ENCODE measurements at places on chromosomes 11 and 22.

GRCh38 chr11:119666463-119667131 is 62.4 kb downstream of the NECTIN1 start:
- peak; percentile 25 for DNase-seq

GRCh38 chr11:34558673-34559072 is 45.1 kb upstream of the ELF5 start:
- DNase-seq: no peak

- DNase-seq: no peak
Measured at GRCh38 chr11:22536071-22536470, 89.6 kb downstream of the FANCF start.

DNA sequence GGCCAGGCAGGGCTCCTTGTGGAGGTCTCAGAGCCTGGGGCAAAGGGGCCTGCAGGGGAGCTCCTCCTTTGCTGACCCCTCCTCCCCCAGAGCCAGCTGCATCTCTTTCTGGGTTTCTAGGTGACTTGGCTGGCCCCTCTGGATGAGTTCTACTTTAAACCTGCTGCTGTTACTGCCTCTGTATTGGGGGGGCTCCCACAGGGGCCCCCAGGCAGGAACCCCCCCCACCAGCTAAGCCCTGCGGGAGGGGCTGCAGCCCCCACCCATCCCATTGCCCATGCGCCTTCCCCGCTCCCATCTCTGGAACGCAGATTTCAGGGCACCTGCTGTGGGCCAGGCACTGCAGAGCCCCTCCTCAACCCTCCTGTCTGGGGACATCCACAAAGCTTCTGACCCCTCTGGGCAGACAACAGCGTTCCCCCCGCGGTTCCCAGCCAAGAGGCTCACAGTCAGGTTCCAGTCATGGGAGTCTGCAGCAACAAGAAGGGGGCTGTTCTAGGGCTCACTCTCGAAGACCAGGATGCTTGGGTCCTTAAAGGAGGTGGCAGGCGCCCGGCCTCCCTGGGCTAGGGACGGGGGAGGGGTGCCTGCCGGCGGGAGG is 815 bp upstream of the PLCB3 start:
- no peak for DNase-seq

GRCh38 chr22:44542561-44543222 is 44.7 kb upstream of the RTL6 start:
- no peak for DNase-seq

DNA sequence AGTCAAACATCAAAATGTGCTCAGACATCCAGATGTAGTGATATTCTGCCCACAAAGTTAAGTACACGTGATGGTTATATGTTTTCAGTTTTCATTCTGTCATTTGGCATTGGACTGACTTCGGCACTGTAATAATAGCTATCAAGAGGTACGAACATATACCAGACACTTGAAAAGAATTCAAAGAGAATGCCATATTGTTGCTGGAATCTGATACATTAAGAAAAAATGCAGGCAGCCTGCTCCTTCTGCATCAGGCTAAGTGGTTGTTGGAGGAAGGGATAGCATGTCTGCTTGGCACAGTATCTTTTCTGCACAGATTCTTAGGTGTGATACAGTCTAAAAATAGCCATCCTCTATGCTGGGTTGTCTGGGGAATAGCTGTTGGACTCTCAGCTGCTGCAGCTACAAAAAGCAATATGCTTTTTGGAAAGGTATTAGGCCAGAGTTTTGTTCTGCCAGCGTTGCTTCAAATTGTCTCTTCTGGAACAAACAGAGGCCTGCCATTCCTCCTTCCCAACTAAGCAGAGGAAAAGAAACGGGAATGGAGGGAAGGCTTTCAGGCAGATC is 892.6 kb downstream of the TBC1D22A start:
- DNase-seq: no peak

DNA sequence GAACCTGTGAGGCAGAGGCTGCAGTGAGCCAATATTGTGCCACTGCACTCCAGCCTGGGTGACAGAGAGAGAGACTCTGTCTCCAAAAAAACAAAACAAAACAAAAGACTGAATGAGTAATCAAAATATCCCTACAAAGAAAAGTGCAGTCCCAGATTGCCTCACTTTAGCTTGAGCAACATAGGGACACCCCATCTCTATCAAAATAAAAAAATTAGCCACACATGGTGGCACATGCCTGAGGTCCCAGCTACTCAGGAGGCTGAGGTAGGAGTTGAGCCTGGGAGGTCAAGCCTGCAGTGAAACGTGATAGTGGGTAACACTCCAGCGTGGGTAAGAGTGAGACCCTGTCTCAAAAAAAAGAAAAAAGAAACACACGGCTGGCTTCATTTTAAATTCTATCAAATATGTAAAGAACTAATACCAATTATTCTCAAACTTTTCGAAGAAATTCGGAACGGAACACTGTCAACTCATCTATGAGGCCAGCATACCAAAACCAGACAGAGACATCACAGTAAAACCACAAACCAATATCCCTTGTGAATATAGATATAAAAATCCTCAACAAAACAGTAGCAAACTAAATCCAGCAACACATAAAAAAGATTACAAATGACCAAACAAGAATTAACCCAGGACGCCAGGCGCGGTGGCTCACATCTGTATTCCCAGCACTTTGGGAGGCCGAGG is 12.9 kb downstream of the CHEK2 start:
- DNase-seq: no peak

GRCh38 chr22:28829358-28830181 is 29.2 kb upstream of the XBP1 start:
- peak; percentile 42 for DNase-seq

- DNase-seq: no peak
Measured at GRCh38 chr11:73388265-73389133, 12.3 kb downstream of the RELT start.

GRCh38 chr22:18091916-18092526 is 14.2 kb downstream of the PEX26 start:
- DNase-seq: no peak

- no peak for DNase-seq
Measured at GRCh38 chr11:2251138-2251537, 19.2 kb downstream of the ASCL2 start.

GRCh38 chr11:106399076-106399511 is 321.6 kb downstream of the AASDHPPT start:
- peak; percentile 98 for DNase-seq

- no peak for DNase-seq
Measured at GRCh38 chr11:13881226-13881905, 81.2 kb upstream of the SPON1 start.

DNA sequence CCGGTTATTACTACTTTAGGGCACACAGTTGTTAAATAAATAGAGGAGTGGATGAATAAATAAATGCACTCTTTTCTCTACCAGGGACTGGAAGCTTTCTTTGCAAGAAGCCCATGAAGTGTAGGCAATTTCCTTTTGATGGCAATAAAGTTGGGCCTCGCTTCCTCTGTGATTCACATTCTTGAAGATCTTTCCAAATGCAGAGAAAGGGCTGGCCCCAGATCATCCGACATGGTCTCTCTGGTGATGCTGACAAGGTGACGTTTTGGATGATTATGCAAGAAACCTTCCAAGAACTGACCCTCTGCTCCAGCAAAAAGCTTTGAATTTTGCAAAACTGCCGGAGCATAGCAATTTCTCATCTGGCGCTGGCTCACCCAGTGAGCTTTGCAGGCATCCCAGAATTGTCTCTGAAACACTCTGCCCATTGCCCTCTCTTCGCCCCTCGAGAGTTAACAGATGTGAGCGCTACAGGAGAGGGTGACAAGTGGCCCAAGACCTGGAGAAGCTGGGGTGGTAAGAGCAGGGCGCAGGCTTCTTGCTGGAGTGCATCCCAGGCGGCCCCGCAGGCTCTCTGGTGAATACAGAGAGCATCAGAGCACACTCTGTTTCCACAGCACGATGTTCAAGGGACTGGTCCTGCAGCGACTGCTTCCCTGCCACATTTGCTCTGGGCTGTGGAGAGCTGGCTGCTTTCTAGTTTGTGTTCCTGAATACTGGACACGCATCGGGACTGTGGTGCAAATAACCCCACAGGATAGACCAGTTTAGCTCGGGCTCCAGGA is 11.5 kb upstream of the IFT27 start:
- DNase-seq: no peak

- DNase-seq: peak; percentile 74
Measured at GRCh38 chr11:47355283-47356128, 3.0 kb upstream of the MYBPC3 start.

DNA sequence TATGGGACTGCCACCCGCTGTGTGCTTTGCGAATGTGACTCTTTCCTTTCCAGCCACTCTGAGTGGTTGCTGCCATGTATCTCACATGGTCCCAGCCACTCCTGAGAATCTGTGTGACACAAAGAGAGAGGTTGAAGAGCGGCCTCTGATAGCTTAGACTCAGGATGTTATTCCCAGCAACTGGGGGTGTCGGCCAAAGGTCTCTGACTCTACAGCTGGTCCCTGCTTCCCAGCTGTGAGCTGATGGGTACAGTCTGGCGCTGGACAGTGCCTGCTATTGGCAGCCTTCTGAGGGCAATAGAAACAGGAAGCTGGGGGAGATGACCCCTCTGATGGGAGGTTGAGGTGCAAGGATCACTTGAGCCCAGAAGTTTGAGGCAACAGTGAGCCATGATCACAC is 105.1 kb downstream of the RRAS2 start:
- DNase-seq: no peak

GRCh38 chr11:109818290-109818689 is 274.9 kb upstream of the ZC3H12C start:
- DNase-seq: no peak

All from GM04504 (cell line).